ENCODE measurements at places on chromosomes 1 and 21.

DNA sequence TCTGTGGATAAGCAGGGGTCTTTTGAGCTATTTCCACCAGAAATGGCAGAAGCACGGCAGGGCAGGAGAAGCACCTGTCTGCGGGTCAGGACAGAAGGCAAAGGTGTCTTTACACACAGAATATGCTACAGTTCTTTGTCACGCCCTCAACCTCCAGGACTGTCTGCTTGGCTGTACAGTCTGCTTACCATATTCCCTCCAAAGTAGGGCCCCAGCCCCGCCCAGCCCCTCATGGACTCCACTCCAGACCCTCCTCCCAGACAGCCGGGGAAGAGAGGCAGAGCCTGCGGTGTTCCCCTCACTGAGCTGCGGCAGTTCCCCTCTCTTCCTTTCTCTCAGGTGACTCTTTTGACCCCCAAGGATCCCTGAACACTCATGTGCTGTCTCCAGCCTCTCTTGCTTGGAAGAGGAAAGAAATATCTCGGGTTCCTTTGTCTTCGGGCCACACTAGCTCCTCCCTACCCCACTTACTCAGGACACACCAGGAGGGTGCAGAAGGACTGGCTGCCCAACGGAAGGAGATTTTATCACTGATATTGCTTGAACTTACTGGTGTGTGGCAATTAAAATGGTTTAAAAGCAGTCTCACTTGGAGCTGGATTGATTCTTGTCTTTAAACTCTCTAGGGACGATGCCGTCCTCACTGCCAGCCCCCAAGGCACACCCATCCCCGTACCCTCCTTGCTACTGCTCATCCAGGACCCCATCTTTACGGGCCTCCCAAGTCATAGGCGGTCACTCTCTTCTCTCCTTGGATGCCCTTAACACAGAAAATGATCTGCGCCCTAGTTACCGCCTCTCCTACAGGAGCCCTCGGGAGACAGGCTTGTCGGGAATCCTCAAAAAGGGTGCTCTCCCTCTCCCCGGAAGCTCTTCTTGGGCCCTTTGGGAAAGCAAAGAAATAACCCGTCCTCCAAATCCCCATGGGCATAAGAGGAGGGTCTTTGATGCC, 169.7 kb downstream of the TOMM20 start:
- no peak for DNase-seq

- no peak for DNase-seq
Measured at GRCh38 chr21:35796844-35797243, 263.5 kb downstream of the SETD4 start.

DNA sequence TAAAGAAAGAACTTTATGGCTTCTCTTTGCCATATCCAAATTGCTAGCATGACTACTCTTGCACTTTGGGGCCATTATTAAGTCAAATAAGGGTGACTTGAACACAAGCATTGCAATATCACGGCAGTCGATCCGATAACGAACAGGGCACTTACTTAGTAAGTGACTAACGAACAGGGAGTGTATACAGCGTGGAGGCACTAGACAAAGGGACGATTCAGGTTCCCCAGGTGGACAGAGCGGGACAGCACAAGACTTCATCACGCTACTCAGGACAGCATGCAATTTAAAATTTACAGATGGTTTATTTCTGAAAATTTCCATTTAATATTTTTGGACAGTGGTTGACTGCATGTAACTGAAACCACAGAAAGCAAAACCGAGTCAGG, 5.4 kb upstream of the PITHD1 start:
- no peak for DNase-seq

DNA sequence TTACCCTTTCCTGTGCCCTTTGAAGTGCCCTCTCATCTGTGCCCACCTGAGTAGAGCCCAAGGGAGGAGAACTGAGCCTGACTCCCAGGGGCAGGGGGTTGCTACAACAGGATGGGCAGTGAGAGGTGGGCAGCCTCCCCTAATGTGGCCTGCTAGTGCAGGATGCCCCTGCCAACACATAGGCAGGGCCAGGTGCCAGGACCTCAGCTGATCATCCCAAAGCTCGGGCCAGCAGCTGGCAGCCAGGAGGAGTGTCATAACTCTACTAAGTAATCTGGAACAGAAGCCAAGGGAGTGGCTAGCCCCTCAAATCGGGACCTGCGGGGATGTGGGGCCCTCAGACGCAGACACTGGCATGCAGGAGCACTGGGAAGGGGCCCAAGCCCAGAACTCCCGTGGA, 208.8 kb upstream of the RAB4A start:
- no peak for DNase-seq

GRCh38 chr1:109248797-109249629, at the start of gene CELSR2:
CELSR2 (plus strand) TSS chr1:109249539; CDS start chr1:109250080, 541 bp downstream.
- peak; percentile 44 for DNase-seq

GRCh38 chr1:19034721-19035120, 78.2 kb upstream of the IFFO2 start:
- DNase-seq = no peak

DNA sequence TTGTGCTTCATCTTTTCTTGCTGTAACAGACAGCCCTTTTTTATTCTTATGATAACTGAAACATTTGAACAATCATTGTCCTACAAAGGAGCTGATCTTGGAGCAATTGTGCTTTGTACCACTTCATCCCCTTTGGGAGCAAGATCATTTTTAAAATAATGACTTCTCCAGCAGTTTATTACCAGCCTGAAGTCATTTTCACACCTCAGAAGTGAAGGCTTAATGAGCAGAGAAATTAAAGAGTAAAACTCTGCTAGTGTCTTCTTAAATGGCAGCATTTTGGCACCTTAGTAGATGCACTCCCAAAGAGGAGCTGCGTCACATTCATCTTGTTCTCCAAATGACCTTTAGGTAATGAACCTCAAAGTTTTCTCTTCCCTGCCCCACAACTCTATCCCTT, 439.6 kb upstream of the CAMK1G start:
- no peak for DNase-seq

GRCh38 chr1:85313888-85314696, 37.7 kb upstream of the BCL10 start:
- no peak for DNase-seq

All from MV-4-11 (cell line).